Spleen (tissue), 13 donors: ENCODE measurements at places on chromosomes 7 and 10. TPM values are rescaled to one million over a fixed set of nuclear protein-coding genes. Genes with fewer than 3 reads are reported as not detected.

Gene GNAT3
- total RNA-seq: not detected

Gene ASZ1
- not detected for total RNA-seq

Gene CFAP46
- 0.76 TPM for total RNA-seq

Gene IFT22
- total RNA-seq: 6.5 TPM

Gene SRRM3
- 1.1 TPM for total RNA-seq
